ENCODE measurements at places on chromosomes 5 and 9.

- no peak for DNase-seq
These were observed 256.3 kb downstream of the SMARCA2 start for GRCh38 chr9:2271426-2271825.

DNA sequence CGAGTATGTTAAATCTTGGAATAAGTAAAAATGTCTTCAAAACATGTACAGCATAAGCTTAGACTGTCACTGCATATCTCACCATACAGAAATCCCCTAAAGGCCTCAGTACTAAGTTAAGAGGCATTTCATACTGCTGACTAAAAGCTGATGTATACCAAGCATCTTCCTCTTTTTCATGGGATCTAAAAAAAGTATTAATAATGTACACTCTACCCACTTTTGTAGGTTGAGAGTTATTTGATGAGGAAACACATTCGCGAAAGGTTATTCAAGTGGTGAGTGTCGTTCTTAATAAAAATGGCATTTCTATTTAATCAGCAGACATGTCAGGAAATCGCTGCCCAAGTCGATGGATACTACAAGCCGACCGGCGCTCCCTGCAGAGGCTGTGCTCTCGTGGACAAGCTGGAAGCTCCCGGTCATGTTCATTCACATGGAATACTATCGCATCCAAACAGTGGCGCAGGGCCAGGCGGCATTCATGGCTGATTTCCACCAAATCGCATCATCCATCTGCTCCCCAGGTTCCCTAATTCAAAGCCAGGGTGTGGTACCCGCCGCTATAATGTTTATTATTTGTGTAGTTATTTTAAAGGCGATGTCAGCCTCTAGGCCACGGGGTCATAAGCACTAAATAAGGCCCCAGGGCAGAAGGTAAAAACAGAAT is 724 bp downstream of the SGTB start:
- DNase-seq, result no peak

- no peak for DNase-seq
These were observed 11.6 kb upstream of the CMBL start for GRCh38 chr5:10319202-10319851.

DNA sequence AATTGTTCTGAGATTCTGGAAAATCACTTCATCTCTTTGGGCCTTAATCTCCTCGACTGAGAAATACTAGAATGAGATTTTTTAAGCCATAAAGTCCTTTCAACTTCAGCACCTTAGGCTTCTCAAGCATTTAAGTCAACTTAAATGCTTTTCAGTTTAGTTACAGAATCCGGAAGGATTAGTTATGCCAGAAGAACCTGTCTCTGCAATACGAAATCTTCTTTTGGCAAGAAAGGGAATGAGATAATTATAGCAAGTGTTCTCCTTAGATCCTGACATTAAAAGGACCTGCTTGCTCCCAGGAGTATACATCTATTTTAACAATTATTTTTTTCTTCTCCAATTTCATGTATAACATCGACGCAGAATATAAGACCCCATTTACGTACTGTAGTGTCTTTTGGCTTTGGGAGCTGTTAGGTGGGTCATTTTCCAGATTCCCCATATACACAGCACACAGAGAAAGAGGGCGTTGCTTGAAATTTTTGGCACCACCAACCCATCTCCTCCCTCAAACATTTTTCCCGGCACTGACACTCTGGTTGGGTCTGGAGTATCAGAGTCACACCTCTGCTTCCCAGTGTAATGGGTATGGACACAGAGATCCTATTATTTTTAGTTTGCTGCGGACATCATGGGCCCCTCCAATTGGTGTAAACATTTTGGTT is 43.6 kb upstream of the CLINT1 start:
- DNase-seq, result no peak

GRCh38 chr9:113488490-113488889 is 25.0 kb downstream of the RGS3 start:
- DNase-seq, result no peak

GRCh38 chr5:1000329-1000728 is 8.3 kb upstream of the NKD2 start:
- no peak for DNase-seq

GRCh38 chr5:95352691-95353090 is 38.5 kb upstream of the FAM81B start:
- no peak for DNase-seq

DNA sequence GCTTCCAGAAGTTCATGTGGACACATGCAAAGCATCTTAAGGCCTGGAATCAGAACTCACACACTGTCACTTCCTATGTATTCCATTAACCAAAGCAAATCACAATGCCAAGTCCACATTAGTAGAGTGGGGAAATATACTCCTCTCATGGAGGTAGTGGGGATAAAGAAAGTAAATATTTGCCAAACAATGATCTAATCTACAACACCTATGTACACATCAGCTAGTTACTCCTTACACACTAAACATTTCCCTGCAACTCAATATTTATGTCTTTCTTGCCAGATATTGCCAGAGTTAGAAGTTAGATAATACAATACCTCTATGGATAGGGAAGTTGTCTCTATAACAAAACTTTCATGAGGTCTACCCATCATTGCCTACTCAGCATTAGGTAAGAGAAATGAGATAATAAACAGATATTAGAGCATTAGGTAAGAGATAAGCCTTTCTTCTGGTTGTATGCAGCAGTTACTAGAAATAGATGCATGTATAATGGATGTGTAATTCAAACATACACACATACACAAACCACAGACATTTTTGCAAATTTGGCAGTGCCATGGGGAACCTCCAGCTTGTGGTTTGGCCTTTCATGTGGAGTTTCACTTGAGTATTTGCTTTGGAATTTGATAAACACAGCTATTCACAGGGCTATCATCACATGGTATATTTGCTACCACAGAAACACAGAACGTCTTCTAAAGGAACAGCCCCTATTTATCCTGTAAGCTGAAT is 196.5 kb downstream of the TLE1 start:
- peak; percentile 95 for DNase-seq

DNA sequence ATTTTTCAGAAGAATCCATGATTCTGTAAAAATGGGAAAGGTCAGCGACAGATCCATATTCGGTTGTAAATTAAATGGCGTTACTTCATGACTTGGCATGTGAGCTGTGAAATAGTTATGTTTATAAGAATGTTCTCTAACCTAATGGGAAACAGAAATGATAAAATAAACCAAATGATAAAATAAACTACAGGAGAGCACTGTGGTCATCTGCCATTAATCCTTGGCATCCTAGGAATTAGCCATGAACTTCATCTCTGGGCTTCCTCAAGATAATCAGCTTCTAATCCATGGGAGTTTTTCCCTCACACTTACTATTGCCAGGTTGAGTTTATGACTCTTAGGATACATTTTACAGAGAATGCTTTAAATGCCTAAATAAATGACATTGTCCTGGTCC is 94.6 kb upstream of the SLC30A5 start:
- DNase-seq, result no peak

- DNase-seq, result no peak
These were observed 19.0 kb upstream of the FER start for GRCh38 chr5:108728566-108729241.

GRCh38 chr5:146111409-146111808 is 6.0 kb upstream of the PLAC8L1 start:
- DNase-seq, result no peak

- DNase-seq, result no peak
These were observed 40.0 kb downstream of the DAPK1 start for GRCh38 chr9:87537625-87538024.

DNA sequence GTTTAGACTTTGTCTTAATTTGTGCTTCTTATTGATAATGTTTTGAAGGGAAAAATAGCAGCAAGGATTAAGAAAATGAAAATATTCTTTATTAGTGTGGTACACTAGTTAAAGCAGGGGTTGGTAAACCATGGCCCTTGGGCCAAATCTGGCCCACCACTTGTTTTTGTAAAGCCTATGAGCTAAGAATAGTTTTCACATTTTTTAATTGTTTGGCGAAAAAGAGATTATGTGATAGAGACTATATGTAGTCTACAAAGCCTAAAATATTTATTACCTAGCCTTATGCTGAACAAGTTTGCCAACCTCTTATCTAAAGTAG is 57.2 kb downstream of the KCNN2 start:
- no peak for DNase-seq

DNA sequence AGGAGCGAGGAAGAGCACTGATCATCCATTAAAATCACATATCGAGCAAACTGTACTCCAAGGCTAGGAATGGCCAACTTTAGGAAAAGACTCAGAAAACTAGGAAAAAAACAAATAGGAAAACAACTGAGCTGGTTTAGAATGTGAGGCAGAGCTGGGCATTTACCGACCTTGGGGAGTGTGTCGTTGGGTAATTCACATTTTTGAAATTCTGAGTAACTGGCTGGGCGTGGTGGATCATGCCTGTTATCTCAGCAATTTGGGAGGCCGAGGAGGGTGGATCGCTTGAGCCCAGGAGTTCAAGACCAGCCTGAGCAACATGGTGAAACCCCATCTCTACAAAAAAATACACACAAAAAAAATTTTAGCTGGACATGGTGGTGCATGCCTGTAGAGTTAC is 70.1 kb downstream of the ZFAND5 start:
- DNase-seq, result no peak

GRCh38 chr9:2018162-2018643 is 3.1 kb downstream of the SMARCA2 start:
- no peak for DNase-seq

DNA sequence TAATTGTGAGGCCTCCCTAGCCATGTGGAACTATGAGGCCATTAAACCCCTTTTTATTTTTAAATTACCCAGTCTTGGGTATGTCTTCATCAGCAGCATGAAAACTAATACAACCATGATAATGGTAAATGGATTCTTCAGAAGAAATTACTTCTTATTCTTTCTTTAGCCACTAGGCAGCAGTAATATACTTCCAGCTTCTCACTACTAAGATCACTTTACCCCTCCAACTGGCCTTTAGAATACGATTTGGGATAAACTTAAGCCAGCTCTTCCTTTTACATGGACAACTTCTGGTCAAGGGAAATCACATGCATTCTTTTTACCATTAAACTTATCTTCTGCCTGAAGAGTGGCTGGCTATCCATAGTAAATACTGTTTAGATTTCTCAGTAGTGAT is 355.4 kb downstream of the MAN2A1 start:
- DNase-seq, result peak; percentile 24

DNA sequence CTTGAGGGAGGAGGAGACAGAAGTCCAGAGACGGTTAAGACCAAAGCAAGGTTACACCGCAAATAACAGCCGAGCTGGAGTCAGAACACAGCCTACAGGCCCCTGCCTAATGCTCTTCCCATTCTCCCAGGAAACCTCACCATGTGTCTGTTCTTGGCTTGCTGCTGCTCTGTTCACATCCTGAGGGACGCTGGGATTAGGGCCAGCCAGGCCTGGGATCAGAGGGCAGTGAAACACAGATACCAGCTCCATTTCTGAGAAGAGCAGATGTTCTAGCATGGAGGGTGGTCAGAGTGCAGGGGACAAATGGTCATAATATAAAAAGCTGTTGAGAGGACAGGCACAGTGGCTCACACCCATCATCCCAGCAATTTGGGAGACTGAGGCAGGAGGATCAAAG is 124.8 kb upstream of the LARP1 start:
- no peak for DNase-seq

DNA sequence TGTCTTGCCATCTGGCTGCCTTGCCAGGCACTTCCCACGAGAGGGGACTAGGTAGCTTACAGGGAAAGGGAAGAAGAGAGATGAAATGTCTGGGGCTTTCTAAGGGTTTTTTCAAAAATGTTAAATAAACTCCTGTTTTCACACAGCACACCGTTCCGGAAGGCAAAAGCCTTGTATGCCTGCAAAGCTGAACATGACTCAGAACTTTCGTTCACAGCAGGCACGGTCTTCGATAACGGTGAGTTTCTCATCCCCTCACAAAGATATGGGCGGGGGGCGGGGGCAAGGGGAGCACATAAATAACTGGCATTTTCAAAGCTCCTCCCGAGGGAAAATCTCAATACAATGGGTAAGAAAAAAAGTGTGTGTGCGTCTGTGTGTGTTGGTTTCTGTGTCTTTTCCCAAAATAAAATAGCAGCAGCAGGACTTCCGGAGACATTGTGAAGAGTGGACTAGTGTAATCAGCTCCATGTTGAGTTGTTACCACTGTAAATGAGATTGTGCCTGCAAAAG is 189.6 kb downstream of the NR3C1 start:
- no peak for DNase-seq

GRCh38 chr9:122307925-122308324 is 43.2 kb downstream of the MRRF start:
- DNase-seq, result no peak

DNA sequence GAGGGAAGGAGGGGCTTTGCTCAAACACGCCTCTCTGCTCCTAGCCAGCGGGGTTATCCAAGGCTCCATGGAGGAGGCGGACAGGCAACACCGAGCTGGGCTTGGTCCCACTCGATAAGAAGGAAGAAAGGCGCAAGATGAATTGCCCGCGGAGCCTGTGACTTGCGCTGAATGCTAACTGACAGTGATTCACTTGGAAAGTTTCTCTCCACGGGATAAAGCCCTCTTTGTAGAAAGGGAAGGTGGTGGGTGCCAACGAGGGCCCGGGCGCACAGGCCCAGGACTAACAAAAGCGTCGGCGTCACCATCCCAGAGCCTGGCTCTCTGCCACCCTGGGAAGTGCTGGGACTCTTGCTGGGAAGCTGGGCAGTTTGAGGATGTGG is 76.0 kb downstream of the VAV2 start:
- no peak for DNase-seq

DNA sequence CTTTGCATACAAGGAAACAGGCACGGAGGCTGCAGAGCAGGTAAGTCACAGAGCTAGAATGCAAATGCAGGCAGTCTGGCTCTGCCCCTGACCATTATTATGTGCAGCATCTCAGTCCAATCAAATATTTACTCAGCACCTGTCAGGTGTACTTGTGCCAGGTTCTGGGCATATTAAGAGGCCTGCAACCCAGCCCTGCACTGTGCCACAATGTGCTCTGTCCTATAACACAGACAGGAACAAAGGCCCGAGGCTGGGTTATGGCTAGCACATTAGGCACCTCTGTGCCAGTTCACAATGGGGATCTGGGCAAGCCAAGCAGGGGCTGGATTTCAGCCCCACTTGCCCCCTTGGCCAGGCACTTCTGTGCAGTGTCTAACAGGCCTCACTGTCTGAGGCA is 14.0 kb downstream of the ARL15 start:
- DNase-seq, result no peak

DNA sequence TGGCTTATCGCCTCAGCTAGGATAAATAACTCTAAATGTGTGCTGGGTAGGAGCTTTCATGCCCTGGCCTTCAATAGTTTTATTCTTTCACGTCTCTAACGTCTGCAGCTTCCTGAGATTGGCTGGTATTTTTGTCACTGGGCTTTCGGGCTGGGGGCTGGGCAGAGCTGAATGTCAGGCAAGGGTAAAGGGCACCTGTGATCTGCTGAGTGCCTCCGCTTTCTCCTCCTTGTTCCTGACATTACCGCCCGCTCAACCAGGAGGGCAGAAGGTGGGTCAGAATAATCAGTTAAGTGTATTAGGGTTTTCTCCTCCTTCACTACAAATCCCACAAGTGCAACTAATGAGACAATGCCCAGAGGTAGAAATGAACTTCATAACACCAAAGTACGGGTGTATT is 216.6 kb downstream of the TSSK1B start:
- DNase-seq, result no peak

GRCh38 chr9:125663127-125663526 is 43.9 kb downstream of the MAPKAP1 start:
- no peak for DNase-seq

GRCh38 chr9:77176106-77176505 is 1.2 kb upstream of the VPS13A start:
- no peak for DNase-seq

GRCh38 chr9:109027176-109027575 is 13.9 kb upstream of the CTNNAL1 start:
- no peak for DNase-seq

GRCh38 chr5:141094481-141095262 is at the start of gene PCDHB2:
PCDHB2 (plus strand) TSS chr5:141094615; CDS start chr5:141094791, 176 bp downstream.
- no peak for DNase-seq

GRCh38 chr5:53446908-53447307 is 33.5 kb upstream of the FST start:
- no peak for DNase-seq

Data from AG04449 (cell line).